ENCODE measurements at places on chromosomes 16 and 17.

GRCh38 chr17:33039874-33040273 is 48.2 kb downstream of the SPACA3 start:
- peak; percentile 90 for DNase-seq

DNA sequence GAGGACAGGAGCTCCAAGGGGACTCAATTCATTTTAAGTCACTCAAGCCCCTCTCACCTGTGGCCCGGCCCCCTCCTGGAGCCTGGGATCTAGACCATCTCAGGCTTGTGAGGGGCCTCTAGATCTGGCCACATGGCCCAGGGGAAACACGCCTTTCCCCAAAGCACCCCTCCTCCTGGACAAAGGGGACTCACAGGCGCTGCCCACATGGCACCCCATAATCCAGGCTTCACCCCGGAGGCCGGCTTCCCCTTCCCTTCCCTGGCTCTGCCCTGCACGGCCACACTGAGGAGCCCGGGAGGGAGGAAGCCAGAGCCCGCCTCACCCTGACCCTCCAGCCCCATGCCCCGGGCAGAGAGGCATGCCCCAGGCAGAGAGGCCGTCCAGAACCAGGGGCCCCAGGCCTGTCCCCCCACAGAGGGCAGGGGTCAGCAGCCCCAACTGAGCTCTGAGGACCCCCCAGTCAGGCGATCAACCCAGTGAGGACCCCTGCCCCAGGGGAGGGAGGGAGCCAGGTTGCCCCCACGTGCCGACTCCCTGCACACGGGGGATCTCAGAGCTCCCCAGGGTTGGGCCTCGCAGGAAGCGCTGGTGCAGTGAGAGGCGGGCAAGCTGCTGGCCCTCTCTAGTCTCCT is 10.9 kb downstream of the HS3ST6 start:
- no peak for DNase-seq

- DNase-seq, result no peak
Observed at GRCh38 chr17:44120851-44121605, 2.4 kb downstream of the HDAC5 start.

- DNase-seq, result peak; percentile 61
Observed at GRCh38 chr17:9021158-9021991, at the start of gene NTN1. Gene NTN1 (plus strand): TSS chr17:9021510. CDS start chr17:9022374, 864 bp downstream.

- no peak for DNase-seq
Observed at GRCh38 chr17:5110816-5111215, 862 bp downstream of the ZNF232 start.

DNA sequence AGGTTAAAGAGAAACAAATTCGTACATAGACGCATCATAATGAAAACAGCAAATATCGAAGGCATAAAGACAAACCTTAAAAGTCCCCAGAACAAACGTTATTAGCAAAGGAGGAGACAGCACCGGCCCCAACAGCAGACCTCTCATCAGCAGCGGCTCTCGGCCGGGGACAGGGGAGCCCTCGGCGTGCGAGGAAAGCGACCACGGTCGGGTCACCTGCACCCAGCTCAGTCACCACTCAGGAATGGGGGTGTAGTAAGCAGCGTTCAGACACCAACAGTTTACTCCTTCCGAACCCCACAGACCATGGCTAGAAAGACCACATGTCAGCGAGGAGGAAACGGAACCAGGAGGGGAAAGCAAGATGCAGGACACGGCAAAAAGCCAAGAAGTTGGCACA is 109.3 kb upstream of the CHMP6 start:
- no peak for DNase-seq

GRCh38 chr17:39173526-39174274 is 7.7 kb upstream of the ARL5C start:
- no peak for DNase-seq
